Activated CD4-positive, alpha-beta T cell treated with anti-CD3 and anti-CD28 coated beads, Interleukin-2, amount 50 U/mL, for 1 hour (primary cell): ENCODE measurements at places on chromosomes 5 and 9.

- DNase-seq, result no peak
Measured at GRCh38 chr9:129291041-129291501, 113.0 kb upstream of the IER5L start.

DNA sequence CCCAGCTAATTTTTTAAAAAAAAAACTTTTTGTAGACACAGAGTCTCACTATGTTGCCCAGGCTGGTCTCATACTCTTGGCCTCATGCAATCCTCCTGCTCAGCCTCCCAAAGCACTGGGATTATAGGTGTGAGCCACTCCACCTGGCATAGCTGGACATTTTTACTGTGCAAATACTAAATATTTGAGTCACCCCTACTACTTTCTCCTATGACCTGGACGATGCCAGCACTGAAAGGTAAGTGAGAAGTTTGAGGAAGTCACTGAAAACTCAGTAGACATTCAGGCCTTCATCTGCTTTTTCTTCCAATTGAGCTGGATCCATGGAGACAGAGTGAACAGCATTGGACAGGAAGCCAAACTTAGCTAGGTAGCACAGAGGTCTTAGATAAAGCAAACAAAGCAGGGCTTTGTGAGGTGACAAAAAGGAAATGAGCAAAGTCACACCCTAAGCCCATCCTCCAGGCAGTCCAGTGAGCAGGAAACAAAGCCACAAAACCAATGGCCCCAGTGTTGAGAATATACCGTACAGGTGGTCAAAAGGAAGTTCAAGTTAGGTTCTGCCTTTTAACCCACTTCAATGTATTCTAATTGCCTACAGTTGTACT is 192.6 kb upstream of the RASA1 start:
- DNase-seq, result no peak

GRCh38 chr5:151637676-151638075 is 46.5 kb upstream of the FAT2 start:
- no peak for DNase-seq

DNA sequence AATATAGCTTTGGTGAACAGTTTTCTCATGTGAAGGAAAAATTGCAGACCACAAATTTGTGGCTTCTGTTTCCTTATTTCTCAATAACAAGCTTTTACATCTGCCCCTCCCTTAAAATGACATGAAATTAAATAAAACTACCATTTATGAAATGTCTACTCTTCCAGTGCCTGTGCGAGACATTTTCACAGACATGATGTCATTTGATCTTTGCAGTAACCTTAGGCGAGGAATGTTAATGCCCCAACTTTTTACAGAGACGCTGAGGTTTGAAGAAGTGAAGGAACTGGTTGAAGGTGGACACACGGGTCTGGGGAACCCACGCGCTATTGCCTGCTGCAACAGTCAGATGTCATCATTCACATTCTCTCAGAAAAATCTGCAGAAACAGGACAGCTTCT is 61.5 kb downstream of the OSTF1 start:
- no peak for DNase-seq

DNA sequence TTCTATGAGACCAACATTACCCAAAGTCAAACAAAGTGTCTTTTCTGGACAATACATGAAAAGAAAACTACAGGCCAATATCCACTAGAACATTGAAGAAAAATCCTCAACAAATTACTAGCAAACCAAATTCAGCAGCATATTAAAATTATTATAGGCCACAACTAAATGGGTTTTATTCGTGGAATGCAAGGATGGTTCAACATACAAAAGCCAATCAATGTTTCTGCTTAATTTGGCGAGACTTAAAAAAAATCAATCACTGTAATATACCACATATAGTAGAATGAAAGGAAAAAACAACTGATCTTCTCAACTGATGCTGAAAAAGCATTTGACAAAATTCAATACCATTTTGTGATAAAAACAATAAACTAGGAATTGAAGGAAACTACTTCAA is 51.8 kb upstream of the FNIP1 start:
- DNase-seq, result no peak
